NCI-H2081 (cell line): ENCODE measurements at places on chromosomes 2 and 18.
A peak's percentile ranks its signal among the peaks of the same experiment; 100 is the strongest.

DNA sequence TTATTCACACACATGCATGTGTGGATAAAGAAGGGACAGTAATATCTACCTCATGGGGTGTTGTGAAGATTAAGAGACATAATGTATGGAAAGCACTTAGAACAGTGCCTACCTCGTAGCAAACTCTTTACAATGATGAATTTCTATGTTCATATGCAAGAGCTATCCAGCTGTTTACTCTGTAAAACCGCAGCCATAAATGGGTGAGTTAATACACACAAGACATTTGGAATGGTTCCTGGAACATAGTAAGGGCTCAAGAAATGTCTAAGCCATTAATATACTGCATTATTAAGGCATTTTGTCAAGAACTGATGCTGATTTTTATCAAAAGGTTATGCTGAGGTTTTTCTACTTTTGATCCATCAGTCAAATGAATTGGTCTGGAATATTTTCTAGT is 1076.2 kb downstream of the TSN start:
- peak; percentile 17 for DNase-seq

- DNase-seq = no peak
Observed at GRCh38 chr2:119051263-119051662, 107.3 kb downstream of the C1QL2 start.

GRCh38 chr2:72893594-72894319 is 6.5 kb downstream of the SPR start:
- peak; percentile 19 for DNase-seq

- no peak for DNase-seq
Observed at GRCh38 chr2:108923736-108924579, 65.1 kb downstream of the EDAR start.

DNA sequence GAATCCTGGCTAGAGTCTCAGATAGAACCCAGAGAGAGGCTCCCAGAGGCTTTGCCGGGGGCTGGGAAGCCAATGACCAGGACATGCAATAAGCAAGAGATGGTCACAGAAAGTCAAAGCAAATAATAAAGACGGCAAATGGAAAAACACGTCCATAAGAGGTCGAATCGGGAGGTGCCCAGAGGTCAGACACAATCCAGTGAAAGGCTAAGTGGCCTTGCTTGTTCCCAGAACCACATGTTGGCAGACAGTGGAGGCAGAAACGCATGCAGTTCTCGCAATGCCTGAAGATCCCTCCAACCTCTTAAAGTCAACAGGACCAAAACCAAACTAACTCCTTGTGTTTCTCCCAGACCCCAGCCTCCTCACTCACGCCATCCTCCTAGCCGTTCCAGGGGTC is 3.0 kb downstream of the CYB5A start:
- DNase-seq = no peak

DNA sequence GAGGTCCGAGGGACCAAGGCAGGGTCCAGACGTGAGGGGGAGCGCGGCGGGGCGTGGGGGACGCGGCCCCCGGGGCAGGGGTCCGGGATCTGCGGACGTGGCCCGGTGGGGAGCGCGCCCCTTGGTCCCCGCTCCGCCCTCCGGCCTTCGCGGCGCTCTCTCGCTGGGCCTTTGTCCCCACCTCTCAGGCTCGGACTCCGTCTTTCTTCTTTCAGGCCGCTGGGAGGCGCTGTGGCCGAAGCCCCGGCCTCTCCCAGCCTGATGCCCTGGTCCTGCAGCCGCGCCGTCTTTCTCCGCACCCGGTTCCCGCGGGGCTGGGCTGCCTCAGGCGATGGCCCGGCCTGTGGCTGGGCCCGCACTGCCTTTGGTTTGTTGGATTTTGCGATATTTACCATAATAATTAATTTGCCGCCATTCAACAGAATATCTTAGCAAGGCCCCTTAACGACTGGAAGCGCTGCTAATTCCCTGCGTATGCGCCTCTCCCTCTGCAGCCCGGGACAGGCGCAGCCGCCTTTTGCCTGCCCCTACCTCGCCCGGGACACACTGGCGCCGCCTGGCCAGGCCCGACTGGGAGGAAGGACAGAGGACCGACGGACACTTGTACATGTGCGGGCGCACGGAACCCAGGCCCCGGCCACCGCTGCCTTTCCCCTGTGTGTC is 10.8 kb downstream of the SIX3 start:
- no peak for DNase-seq

- peak; percentile 86 for DNase-seq
Observed at GRCh38 chr18:67104700-67105284, 411.7 kb downstream of the DSEL start.

DNA sequence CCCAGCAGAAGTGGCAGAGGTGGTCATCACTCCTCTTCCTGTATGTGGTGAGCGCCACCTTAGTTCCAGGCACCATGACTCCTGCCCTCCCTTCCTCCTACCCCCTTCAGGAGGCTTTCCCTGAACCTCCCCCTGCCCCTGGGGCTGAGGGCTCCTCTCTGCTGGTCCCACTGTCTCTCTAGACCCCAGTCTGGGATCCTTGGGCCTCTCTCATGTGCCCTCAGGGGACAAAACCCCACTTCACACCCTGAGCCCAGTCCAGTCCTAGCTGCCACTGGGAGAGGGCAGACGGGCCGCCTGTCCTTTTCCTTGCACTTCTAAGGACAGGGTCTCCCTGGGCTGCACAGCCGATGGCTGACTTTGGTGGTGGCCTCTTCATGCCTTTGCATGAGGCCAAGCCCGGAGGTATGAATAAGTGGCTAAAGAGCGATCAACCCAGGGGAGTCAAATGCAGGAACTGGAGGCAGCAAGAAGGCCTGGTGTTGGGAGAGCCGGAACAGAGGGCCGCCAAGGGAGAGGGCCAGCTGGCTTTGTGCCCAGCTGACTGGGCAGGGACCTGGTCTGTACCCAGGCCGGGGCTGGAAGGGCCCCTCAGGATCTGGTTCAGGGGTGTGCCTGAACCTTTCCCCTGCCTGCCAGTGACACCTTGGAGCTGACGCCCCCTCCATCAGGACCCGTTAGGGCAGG is 29.5 kb downstream of the GLI2 start:
- DNase-seq = no peak

DNA sequence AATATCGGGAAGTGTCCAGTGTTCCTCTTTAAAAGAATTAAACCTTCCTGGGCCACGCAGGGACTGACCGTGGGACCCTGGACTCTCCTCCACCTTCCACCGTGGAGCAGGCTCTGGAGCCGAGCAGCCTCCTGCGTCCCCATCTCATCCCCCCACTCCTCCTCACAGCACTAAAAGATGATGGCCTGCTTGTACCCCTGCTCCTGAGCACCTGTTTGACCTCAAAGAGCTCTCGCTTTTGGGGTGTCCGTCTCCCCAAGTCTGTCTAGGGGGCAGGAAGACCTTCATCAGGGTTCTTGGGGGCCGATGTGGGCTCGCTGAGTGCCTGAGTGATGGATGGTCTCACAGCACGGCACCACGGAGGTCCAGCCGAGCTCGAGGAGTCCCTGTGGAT is 1.2 kb upstream of the SDC1 start:
- DNase-seq = no peak

GRCh38 chr2:146413086-146413610 is 1431.7 kb upstream of the ACVR2A start:
- DNase-seq = no peak

DNA sequence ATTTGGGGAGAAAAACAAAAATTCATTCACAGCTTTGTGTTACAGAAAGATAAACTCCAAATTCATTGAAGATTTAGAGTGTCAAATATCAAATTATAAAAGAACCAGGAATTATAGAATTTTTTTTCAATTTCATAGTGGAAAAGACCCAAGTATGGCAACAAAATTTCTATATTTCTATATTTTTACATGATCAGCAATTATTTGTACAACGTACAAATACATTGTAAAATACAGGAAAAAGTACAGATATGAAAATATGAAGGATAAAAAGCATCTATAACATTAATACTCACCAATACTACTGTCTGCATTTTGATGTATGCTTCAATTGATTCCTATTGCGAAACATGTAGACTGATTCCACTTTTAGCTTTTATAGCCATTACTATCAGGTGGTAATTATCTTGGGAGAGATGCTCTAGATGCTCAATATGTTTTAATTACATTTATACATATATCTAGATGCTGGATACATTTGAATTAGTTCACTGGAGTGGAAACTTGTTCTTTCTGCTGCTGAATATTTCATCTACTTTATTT is 4.0 kb downstream of the SH3YL1 start:
- no peak for DNase-seq

DNA sequence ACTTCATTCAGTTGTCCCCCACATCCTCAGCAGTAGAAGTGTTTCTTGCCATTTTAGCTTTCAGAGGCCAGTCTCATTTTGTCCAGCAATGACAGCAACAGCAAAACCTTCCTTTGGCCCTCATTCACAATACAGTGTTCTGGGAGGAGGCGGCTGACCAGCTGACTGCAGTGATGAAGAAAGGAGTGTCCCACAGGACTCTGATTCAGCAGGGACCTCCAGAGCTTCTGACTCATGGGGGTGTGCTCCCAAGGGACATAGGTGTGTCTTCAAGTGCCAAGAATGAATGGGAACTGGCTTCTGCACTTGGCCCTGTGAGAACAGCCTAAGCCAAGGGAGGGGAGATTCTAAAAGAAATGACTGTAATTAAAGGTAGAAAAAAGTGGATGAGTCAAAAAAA is 147.0 kb upstream of the PELI1 start:
- no peak for DNase-seq

GRCh38 chr2:143469323-143469722 is 340.1 kb downstream of the ARHGAP15 start:
- no peak for DNase-seq

GRCh38 chr2:55672630-55673029 is 21.0 kb downstream of the PNPT1 start:
- DNase-seq = no peak

DNA sequence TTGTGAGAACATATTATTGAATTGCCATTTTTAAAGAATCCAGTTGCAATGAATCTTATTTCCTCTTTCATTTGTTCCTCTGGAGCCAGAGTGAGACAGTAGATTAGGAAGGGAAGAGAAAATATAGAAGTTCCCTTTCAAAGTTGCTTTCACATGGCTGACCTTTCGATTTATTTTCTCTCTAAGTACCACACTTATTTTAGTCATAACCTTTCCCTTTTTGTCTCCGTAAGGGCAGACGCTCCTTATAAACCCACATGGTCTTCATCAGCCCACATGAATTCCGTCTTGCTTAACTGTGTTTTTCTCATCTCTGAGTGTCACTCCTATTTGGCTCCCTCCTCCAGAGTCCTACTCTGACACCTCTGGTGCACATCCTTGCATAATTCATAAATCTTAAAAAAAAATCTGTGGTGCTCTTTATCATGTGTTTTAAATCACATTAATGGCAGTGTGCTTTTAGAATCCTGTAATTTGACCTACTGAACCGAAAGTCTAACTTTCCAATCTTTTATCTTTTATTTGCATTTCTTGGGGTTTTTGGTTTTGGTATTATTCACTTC is 38.5 kb upstream of the ZNF396 start:
- DNase-seq = no peak

- DNase-seq = no peak
Observed at GRCh38 chr2:200305797-200306195, 697 bp upstream of the SPATS2L start.

DNA sequence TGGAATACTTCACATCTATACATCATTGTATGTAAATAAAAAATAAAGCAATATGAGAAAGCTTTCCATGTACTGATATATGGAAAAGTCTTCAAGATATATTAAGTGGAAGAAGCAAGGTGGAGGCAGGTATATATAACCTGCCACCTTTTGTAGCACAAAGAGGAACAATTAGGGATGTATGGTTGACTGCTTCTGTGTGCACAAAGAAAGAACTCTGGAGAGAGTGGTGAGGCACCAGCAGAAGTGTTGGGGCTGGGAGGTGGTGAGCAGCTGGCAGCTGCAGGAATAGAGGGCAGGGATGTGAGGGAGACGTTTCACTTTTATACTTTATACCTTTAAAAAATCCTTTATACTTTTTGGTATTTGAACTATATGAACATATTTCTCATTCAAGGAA is 26.1 kb downstream of the KIF5C start:
- peak; percentile 81 for DNase-seq

DNA sequence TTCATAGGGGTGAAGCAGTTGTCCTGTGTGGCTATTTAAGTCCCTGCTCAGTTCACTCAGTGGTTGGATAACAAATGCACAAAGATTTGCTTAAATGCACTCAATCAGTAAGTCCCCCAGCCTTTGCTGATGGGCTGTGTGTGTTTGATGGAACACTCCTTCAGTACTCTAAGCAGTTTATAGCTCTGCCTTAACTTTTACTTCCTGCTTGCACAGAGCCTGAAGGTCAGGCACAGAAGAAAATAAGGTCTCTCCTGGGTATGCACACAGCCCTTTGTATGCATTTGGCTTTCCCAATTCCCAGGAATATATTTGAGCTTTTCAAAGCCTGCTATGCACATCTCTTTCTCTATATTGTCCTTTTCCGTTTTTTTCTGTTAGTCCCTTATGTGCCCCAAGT is 208.7 kb upstream of the STK17B start:
- DNase-seq = no peak

DNA sequence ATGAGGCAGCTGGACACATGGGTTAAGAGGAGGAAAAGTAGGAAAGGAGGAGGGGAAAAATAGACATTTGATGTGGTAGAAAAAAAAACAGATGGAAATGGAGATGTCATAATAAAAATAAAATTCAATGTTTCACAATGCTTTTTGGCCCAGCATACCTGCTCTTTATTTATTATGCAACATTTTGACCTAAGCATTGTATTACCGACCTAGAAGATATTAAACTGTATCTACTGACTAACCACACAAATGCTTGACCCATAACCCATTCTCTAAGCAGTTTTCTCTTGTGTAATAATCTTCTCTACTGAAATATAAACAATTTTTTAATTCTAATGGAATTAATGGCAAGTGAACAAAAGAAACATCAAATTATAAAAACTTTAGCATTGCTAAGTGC is 362.3 kb downstream of the FBXO15 start:
- DNase-seq = no peak

DNA sequence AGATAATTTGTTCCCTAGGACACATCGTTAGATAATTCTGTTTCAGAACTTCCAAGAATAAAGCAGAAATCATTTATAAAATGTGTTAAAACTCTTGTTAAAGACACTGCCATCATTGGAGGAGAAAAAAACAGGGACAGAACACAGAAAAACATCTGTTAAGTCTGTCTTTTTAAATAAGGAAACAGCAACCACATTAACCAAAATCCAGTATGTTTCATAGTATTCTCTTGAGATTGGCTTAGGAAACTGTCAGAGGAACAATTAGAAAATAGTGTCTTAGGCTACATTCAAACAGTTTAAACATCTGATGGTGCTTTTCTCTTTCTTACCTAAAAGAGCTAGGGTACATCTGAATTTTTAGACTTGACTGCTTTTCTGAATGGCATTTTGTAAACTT is 81.6 kb downstream of the PMS1 start:
- DNase-seq = no peak

DNA sequence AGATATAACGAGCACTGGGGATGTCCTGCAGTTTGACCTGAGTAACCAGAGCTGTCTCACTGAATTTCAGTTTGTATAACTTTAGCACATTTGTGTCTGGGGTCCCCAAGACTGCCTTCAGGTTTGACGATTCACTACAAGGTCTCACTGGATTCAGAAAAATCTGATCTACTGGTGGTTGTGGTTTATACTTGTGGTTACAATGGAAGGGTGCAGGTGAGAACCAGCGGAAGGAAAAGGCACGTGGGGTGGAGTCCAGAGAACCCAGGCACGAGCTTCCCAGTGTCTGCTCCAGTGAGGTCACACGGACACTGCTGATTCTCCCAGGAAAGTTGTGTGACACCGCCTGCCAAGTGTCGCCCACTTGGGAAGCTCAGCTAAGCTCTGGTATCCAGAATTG is 126.0 kb downstream of the ZNF236 start:
- DNase-seq = no peak
